ENCODE measurements at places on chromosomes 13 and 19. TPM values are rescaled to one million over a fixed set of nuclear protein-coding genes. Genes with fewer than 3 reads are reported as not detected.

- no peak for DNase-seq
Measured at GRCh38 chr13:29702912-29703351, 107.4 kb upstream of the SLC7A1 start.

DNA sequence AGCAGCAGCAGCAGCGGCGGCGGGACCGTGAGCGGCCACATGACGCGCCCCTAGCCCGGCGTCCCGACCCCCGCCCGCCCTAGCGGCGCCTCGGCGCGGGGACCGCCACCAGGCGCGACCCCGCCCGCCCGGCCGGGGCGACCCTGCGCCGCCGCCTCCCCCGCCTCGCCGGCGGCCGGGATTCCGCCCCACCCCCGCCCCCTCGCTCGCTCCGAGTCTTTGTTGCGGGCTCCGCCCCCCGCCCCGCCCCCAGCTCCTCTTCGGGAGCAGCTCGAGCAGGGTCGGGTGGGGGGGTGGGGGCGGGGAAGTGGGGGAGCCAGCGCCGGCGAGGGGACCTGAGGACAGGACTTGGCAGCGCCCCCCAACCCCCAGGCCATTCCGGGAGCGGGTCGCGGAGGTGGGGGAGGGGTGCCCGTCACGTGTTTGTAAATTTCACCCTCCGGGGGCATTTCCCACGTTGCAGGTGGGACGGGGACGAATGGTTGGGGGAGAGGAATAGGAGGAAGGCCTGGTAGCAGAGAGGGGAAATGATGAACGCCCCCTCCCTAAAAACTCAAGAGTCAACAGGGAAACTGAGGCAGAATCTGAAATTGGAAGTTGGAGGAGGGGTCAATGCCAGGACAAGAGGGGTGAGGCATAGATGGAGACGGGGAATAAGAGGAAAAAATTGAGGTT lies at the start of gene OLFM2:
OLFM2 (minus strand) TSS at position 190 of the 675 bp plus-strand sequence; CDS start at position 41, 149 bp downstream.
- peak; percentile 48 for DNase-seq

Gene PNMA8B
- total RNA-seq, result 1.5 TPM

Gene NLRP4
- not detected for total RNA-seq

DNA sequence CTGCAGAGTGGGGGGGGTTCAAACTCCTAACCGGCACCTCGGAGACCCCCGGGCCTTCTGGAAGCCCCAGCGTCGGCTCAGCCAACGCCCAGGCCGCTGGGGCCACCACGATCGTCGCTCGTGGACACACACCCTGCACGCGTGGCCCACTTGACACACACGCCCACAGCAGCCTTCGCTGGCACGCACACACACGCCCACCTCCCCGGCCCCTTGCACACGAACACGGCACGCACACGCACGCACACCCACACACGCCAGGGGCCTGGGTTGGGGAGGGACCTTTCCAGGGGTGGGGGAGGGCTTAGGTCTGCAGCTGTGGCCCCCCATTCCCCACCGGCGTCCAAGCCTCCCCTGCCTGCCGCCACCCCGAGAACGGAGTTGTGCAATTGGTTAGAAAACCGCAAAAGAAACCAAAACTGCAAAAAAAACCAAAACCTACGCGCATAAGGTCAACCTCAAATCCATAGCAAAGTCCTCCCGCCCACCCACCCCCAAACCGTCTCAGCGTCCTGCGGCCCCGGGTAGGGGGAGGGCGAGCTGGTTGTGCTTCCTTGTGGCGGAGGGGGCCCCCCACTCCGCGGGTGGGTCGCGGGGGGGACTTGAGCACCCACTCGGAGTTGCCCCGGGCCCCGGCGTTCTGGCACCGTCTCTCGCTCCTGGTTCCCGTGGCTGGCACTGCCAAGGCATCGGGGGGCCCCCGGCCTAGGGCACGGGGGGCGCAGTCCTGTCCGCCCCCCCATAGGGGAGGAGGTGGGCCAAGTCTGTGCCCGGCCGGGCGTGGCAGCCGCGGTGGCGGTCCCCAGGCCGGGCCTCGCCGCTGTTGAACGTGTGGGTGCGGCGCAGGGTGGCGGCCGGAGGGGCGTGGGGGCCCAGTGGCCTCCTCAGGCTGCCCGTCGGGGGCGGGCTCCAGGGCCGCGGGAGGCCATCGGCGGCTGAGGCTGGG lies 3.3 kb upstream of the LRG1 start:
- no peak for DNase-seq

Gene CD37
- total RNA-seq, result 7.8 TPM

- DNase-seq, result no peak
Measured at GRCh38 chr13:59047546-59047945, 1116.2 kb downstream of the DIAPH3 start.

GRCh38 chr13:106259928-106260327 lies 275.5 kb downstream of the EFNB2 start:
- DNase-seq, result no peak

Gene PTGER1
- not detected for total RNA-seq
